ENCODE measurements at places on chromosomes 13 and 19.

DNA sequence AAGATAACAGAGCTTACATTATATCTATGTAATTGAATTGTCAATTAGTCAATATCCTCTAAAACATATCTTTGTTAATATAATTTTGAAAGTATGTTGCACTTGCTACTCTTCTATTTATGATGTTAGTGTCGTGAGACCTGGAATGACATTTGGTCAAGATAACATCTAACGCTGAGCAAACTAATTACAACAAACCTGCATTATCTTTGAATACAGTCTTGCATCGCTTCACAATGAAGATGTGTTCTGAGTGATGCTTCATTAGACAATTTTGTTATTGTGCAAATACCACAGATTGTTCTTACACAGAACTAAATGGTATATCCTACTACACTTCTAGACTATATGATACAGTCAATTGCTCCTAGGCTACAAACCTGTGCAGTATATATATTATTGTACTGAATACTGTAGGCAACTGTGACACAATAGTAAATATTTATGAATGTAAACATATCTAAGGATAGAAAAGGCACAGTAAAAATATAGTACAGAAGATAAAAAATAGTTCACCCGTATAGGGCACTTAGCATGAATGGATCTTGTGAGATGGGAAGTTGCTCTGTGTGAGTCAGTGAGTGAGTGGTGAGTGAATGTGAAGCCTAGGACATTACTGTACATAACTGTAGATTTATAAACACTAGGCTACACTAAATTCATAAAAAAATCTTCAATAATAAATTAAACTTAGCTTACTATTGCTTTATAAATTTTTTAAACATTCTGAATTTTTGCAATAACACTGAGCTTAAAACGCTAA lies 1773.8 kb downstream of the PCDH9 start:
- DNase-seq: no peak

- DNase-seq: no peak
Measured at GRCh38 chr19:13781547-13781946, 7.3 kb downstream of the C19orf53 start.

GRCh38 chr13:94464771-94465170 lies 14.7 kb downstream of the DCT start:
- DNase-seq: no peak

DNA sequence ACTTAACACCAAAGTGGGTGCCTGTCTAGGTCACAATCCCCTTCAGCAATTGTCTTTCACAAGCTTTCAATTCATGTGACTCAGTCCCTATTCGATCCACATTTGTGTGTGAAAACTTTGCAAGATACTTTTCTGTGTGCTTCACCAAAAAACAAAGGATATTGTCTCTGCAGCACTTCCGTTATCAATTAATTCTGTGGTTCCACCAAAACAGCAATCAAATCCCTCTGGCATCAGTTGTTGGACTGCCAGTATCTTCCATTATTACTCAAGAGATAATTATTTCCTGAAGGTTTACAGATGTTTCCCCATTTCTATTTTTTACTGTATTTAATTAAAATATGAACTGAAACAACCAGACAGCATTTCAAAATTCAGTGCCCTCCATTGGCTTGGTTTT lies 481.4 kb downstream of the SUCLA2 start:
- no peak for DNase-seq

DNA sequence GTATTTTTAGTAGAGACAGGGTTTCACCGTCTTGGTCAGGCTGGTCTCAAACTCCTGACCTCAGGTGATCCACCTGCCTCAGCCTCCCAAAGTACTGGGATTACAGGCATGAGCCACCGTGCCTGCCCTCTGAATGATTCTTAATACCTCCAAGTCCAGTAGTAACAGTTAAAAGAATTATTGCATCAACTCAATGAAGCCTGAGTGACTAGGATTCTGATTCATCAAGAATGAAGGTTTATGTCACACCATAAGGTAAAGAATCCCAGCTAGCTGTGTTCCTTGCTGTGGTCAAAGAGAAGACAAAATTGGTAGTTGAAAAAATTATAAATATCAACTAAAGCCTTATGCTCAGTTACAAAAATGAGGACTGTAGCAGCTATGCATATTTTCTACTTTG lies 81.2 kb upstream of the ABCC4 start:
- no peak for DNase-seq

DNA sequence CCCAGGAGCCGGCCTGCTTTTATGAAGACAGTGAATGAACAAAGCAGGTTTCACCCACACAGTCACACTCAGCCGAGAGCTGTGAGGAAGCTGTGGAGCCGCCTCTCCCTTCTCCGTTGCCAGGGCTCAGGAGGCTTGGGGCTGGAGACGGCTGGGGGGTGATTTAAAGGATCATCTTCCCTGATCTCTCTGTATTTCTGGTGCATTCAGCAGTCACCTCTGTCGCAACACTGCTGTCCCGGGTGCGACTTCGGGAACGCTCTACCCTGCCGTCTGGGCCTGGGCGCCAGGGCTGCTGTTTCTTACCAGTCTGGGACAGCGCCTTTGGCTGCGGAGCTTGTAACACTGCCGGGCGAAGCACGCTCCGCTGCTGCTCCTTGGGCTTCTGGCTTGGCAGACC lies 18.1 kb downstream of the CAPS start:
- DNase-seq: no peak

DNA sequence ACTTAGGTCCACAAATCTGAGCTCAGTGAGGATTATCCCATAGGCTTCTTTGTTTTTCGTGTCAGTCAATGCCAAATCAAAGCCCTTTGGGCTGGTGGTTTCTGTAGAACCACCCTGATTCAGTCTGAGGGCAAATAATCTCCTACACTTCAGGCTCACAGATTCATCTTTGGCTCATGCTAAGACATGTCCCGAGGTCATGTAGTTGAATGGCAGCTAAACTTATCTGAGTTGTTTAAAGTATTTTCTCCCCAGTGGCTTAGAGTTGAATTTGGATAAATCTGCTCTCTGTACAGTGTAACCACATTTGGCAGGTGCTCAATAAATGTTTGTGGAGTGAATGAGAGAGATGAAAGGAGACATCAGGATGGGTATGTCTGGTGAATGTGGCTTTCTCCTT lies 13.1 kb upstream of the SLC25A42 start:
- DNase-seq: no peak

GRCh38 chr13:53143757-53144339 lies 115.2 kb downstream of the OLFM4 start:
- DNase-seq: no peak

DNA sequence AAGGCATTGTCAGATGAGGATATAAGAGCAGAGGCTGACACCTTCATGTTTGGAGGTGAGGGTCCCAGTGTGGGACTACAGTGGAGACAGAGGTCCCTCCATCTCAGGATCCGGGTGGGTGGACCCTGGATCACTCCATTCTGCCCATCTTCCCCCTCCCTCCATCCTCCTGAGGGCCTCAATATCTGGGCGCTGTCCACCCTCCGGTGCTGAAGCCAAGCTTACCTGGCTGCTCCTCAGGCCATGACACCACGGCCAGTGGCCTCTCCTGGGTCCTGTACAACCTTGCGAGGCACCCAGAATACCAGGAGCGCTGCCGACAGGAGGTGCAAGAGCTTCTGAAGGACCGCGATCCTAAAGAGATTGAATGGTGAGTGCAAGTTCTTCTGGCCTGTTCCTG lies 11.9 kb downstream of the CYP4F12 start:
- no peak for DNase-seq

GRCh38 chr13:51494156-51494555 lies 41.3 kb upstream of the INTS6 start:
- DNase-seq: no peak

GRCh38 chr19:13962699-13963602 lies 10.6 kb downstream of the DCAF15 start:
- no peak for DNase-seq

- DNase-seq: no peak
Measured at GRCh38 chr13:102675115-102675514, 19.7 kb downstream of the METTL21C start.

GRCh38 chr13:75569576-75569975 lies 20.0 kb downstream of the UCHL3 start:
- no peak for DNase-seq

GRCh38 chr13:32045537-32045936 lies 14.0 kb downstream of the FRY start:
- no peak for DNase-seq

DNA sequence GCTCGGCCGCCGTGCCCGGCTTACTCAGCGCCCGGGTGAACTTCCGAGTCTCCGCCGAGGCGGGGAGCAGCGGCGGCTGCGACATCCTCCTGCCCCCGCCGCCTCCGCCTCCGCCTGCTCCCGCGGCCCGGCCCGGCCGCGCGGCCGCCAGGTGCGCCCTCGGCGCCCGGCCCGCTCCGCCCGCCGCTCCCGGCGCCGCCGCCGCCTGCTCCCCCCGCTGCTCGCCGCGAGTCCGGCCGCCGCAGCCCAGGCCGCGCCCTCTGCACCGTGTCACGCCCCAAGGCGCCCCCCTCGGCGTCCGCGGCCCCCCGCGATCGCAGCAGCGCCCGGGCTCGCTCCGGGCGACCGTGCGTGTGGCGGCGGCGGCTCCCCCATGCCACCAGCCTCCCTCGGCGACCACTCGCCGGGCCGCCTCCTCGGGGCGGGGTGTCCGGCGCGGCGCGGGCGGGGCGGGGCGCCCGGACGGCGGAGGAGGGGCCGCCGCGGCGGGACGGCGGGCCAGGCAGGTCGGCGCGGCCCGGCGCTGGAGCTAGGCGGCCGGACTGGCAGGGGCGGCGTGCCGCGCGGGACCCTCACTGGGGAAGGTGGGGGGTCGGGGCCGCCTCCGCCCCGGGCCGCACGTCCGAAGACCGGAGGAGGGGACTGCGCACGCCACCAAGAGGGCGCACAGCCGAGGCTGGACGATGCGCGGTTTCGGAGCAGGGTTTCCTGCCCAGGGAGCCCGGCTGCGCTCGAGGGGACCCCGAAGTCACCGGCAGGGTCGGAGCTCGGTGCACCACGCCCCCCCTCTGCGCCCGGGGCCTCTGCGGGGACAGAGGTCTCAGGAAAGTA lies 108.6 kb upstream of the DOCK9 start:
- no peak for DNase-seq

- DNase-seq: no peak
Measured at GRCh38 chr19:43430142-43430710, 15.5 kb downstream of the TEX101 start.

DNA sequence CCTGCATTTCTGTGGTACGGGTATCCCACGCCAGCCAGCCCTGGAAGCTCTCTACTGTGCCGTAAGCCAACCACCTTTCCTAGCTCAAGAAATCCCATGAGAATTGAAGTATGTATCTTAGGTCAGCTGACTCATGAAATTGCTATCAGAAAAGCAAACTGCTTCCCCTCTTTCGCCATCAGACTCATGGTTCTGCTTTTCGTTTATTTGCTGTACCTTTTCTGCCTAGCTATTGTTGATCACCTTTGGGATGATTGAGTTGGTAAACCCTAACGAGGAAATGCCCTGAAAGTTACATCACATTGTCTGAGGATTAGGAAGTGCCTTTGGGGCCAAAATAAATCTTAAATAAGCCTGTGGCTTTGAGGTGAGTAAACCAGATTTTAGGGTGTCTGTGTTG lies at the start of gene ADGRE3:
Gene ADGRE3 (minus strand): TSS at position 81 of the 400 bp plus-strand sequence. CDS start 74 bp downstream, at position 7.
- no peak for DNase-seq

- no peak for DNase-seq
Measured at GRCh38 chr19:3274245-3274941, 49.9 kb downstream of the CELF5 start.

GRCh38 chr13:48712141-48712540 lies 58.4 kb downstream of the CYSLTR2 start:
- no peak for DNase-seq

DNA sequence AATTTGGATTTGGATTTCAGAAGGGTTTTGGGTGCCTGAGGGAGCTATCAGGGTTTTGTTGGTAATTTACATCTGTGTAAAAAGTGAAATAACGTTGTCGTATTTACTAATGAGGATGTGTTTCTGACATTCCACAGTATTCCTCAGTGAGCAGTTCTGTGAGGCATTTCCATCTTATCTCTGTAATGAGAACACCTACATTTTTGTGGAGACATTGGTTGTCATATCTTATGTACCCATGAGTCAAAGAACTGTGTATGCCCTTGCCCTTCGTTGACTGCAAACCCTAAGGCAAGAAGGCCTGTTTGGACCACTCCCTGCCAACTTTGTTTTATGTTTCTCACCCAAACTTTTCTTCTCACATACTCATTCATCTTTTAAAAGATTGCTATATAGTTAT lies 14.2 kb upstream of the IL17D start:
- DNase-seq: no peak

DNA sequence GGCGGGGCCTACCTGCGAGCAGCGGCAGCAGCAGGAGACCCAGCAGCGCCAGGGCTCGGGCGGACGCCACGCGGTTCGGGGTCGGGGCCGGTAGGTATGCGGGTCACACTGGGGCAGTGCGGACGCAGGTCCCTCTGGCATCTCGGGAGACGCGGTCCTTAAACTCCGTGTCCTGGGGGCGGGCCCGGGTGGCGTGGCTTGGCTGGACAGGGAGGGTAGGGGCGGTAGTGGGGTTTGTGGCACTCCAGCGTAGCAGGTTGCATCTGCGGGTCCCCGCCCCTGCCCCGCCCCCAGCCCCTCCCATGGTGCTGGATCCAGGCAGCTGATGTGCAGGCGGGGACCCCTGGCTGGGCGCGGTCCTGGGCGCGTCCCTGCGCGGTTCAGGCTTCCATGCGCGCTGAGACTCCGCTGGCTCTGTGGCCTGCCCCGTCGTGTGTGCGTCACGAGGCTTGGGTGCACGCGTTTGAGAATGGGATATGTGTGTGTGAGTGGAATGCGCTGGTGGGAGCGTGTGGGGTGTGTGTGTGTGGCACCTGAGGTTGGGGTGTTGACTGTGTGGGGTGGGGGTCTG lies 96.1 kb downstream of the WTIP start:
- no peak for DNase-seq

DNA sequence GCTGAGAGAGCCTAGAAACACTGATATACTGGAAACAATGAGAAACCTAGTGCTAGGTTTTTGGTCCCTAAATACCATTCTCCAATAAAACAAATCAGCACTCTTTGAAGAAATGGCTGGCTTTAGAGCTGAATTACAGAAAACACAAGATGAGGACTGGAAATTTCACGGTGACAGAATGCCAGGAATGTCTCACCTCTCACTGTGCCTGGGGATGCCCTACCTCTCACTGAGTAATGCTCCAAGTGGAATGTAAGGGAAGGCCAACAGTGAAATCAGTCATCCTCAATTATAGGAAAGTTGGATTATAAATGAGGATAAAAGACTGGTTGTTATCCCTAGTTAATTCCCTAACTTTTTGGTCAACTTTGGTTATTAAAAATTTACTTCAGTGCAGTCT lies 259.0 kb downstream of the NALCN start:
- no peak for DNase-seq

Measured in anterior cingulate cortex (tissue), 58 donors.